Lower lobe of right lung (tissue), 2 donors: ENCODE measurements at places on chromosomes 13 and 19. TPM values are rescaled to one million over a fixed set of nuclear protein-coding genes. Genes with fewer than 3 reads are reported as not detected.

Gene RAP2A
- total RNA-seq = 42.5 TPM

Gene MTIF3
- total RNA-seq = 37.5 TPM

Gene SSC5D
- 4.7 TPM for total RNA-seq

Gene ZNF296
- total RNA-seq = 1.7 TPM

Gene APOC4
- total RNA-seq = 0.68 TPM

Gene KLK7
- not detected for total RNA-seq

Gene RGCC
- total RNA-seq = 381 TPM

Gene PROSER3
- total RNA-seq = 20.8 TPM

Gene IGFLR1
- total RNA-seq = 17.1 TPM

Gene CYP2A6
- total RNA-seq = 2.0 TPM

Gene F10
- 8.9 TPM for total RNA-seq

Gene ERICH6B
- total RNA-seq = not detected

Gene PCDH17
- total RNA-seq = 40.9 TPM

Gene KCNK6
- 11.5 TPM for total RNA-seq

Gene TMEM205
- total RNA-seq = 65.7 TPM

Gene PDE4C
- total RNA-seq = 9.6 TPM

Gene EXOC3L2
- total RNA-seq = 3.6 TPM

Gene HMG20B
- 60.9 TPM for total RNA-seq

Gene CASP14
- total RNA-seq = not detected
